ENCODE measurements at places on chromosomes 3 and 15.

GRCh38 chr3:52052831-52053306 is 3.5 kb downstream of the DUSP7 start:
- DNase-seq: peak; percentile 93

- DNase-seq: peak; percentile 66
Measured at GRCh38 chr3:141076797-141077571, 25.8 kb downstream of the SPSB4 start.

DNA sequence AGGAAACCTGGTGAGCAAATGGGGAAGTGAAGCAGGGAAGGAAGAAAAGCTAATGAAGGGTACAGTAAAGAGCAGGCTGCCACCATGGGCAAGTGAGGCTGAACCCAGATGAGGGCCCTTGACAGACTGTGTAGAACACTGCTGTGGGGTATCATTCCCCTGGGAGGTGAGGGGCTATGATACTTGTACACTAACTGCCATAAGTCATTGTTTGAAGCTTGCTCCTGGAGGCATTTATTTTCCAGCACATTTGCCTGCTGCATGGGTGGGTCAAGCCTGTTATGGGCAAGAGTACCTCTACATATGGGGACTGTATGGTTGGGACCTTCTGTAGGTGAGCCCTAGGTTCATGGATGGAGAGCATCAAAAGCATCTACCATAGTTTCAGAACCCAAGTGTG is 57.4 kb downstream of the POMGNT2 start:
- no peak for DNase-seq

- DNase-seq: no peak
Measured at GRCh38 chr3:31307131-31307785, 225.5 kb upstream of the STT3B start.

- DNase-seq: no peak
Measured at GRCh38 chr3:194986208-194987043, 284.5 kb downstream of the XXYLT1 start.

- DNase-seq: peak; percentile 29
Measured at GRCh38 chr3:152430223-152431002, 161.7 kb downstream of the MBNL1 start.

- DNase-seq: no peak
Measured at GRCh38 chr3:50491023-50491422, 12.4 kb downstream of the CACNA2D2 start.

GRCh38 chr3:51434746-51435327 is 43.8 kb downstream of the RBM15B start:
- peak; percentile 59 for DNase-seq

- DNase-seq: no peak
Measured at GRCh38 chr3:113747283-113748046, 630 bp downstream of the ATP6V1A start.

GRCh38 chr15:89401631-89402517 is 67.2 kb upstream of the POLG start:
- DNase-seq: no peak

DNA sequence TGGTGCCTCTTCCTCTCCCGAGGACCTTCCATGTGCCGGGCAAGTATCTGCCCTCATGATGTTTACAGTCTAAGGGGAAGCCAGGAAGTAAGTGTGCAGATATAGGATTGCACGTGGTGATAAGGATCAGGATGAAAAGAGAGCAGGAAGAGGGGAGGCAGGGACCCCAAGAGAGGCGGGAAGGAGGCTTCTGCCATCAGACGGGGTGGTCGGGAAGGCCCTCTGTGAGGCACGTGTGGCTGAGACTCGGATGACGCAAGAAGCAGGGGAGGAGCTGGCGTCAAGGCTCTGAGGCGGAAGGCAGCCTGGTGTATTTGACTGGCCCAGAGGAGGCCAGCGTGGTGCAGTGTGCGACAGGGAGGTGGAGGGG is 762 bp upstream of the IQSEC1 start:
- no peak for DNase-seq

- DNase-seq: no peak
Measured at GRCh38 chr15:52289629-52290081, 5.9 kb downstream of the MYO5C start.

DNA sequence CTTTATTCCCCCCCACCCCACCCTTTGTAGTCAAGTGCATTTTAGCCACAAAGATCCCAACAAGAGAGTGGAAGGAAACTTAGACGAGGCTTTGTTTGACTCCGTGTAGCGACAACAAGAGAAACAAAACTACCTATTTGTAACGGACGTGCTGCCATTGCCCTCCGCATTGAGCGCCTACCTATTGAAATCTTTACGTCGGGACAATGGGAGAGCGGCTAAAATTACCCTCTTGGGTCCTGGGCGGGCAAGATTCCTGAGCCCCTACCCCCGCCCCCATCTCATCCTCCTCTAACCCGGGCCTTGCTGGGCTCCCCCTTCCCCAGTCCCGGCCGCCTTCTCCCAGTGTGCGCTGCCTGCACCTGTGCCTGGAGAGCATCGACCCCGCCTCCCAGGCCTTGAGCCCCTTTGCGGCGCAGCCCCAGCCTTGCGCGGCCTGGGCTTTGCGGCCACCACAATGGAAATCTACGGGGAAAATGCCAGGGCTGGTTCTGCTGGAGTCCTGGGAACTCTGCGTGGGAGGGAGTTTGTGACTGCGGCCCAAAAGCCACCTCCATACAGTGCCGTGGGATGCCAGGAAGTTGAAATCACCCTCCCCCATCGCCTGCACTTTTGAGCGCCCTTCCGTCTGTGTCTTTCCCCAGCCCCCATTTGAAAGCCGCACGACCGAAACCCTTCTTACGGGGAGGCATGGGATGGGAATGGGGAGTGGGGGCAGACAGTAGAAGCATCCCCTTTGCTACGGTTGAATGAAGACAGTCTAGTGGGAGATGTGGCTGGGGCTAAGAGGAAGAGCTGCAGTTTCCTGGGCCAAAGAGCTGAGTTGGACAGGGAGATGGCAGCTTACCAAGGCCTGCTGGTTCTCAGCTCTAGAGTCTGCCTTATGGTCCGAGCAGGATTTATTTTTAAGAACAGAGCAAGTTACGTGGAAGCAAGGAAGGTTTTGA is 1.1 kb upstream of the SOX2 start:
- no peak for DNase-seq

- no peak for DNase-seq
Measured at GRCh38 chr15:64997745-64998375, 8.1 kb upstream of the SPG21 start.

GRCh38 chr15:101162701-101163483 is 89.0 kb downstream of the CHSY1 start:
- no peak for DNase-seq

- no peak for DNase-seq
Measured at GRCh38 chr3:38345879-38346586, 552 bp upstream of the XYLB start.

GRCh38 chr15:41394924-41395323 is 7.4 kb downstream of the NDUFAF1 start:
- no peak for DNase-seq

DNA sequence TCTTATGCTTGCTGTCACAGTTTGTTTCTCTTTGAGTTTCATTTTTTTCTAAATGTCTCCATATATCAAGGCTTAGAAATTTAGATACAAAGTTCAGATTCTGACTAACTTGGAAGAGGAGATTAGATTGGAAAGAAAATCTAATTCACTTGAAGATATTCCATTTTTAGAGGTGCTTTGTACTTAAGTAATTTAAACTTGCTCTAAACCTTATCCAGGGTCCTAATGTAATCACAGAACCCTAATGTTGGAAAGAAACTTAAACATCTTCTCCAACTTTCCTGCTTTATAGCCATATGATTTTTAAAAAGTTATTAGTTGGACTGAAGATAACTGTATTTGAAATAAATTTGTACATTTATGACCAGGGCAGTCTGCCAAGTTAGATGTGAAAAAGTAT is 81.1 kb upstream of the ARHGEF3 start:
- no peak for DNase-seq

DNA sequence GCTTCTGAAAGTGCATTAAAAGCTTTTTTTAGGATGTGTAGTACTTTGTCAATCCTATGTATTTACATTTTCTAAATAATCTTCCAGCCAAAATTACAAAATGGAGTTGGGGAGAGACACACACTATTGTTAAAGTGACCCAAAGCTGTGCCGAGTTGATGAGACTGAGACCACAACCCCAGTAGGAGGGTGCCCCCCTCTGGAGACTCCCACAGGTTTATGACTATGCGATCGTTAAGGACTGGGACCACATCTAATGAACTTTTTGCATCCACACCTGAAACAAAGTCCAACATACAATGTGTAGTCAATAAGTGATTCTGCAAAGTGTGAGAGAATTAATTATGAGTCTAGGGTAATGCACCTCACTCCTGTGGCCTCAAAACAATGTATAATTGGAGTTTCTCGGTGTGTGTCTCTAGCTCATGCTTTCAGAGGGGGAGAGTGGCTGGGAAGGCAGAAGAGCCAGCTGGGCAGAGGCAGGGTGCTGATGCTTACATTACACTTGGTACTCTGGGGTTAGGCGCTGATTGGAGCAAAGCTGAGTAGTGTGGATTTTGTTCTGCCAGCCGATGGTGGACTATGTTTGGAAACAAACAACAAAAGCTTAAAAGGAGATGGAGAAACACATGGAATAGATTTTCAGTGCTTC is 102.8 kb downstream of the KCNH8 start:
- peak; percentile 13 for DNase-seq

GRCh38 chr3:191254098-191254873 is 55.2 kb downstream of the OSTN start:
- DNase-seq: no peak

DNA sequence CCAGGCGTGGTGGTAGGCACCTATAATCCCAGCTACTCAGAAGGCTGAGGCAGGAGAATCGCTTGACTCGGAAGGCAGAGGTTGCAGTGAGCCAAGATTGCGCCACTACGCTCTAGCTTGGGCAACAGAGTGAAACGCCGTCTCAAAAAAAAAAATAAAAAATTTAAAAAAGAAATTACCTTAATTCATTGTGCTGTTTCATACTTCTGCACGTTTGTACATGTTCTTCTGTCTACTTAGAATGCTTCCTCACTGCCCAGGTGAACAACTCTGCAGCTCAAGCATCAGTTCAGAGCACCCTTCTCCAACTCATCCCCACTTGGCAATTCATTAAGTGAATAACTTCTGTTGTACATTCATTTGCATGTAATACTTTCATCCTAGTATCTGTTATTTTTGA is 14.0 kb downstream of the CAPN7 start:
- no peak for DNase-seq

GRCh38 chr3:172550347-172550943 is 27.2 kb upstream of the TNFSF10 start:
- DNase-seq: no peak

DNA sequence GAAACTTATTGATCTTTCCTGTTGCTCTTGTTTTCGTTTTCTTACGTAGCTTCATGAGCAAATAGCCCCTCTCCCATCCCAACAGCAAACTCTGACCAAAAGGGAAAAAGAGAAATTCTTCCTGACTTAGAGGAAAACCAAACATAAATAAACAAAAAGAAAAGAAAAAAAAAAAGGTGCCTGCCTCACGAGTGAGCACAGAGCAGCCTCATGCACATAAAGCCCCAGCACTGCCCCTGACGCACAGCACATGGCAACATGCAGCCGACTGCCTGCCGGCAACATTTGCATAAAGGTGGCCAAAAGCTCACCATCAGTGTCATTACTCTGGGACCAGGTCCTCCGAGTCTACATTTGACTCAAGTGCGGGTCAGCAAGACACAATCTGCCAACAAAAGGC is 6.4 kb downstream of the POC1A start:
- no peak for DNase-seq

DNA sequence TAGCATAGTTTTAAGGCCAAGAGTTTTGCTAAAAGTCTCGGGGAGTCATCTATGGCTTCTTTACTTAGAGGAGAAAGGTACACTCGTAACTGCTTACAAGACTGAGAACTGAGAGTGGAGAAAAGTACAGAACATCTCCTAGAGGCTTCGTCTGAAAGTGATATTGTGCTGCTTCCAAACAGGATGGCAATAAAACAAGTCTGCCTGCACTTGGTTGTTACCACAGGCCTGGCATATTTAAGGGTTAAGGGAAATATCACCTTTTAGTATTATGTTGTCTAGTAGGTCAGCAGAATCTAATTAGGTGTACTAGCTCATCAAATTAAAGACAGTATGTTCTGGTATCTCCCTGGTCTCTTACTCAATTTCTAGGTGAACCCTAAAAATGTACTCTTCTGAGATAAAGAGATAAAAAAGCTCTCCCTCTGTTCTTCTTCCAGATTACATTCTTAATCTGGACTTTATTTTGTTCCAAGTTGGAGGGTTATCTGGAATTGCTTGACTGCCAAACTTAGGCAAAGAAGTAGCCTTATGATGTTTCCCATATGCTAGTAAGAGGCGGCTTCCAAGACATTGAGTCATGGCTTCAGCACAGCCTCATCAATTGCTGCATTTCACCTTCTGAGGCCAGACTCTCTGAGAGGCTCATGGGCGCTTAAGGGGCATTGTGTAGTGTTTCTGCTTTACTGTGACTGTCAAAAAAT is 181.3 kb downstream of the LSAMP start:
- no peak for DNase-seq

GRCh38 chr15:68578175-68578979 is 416 bp upstream of the CORO2B start:
- peak; percentile 88 for DNase-seq

DNA sequence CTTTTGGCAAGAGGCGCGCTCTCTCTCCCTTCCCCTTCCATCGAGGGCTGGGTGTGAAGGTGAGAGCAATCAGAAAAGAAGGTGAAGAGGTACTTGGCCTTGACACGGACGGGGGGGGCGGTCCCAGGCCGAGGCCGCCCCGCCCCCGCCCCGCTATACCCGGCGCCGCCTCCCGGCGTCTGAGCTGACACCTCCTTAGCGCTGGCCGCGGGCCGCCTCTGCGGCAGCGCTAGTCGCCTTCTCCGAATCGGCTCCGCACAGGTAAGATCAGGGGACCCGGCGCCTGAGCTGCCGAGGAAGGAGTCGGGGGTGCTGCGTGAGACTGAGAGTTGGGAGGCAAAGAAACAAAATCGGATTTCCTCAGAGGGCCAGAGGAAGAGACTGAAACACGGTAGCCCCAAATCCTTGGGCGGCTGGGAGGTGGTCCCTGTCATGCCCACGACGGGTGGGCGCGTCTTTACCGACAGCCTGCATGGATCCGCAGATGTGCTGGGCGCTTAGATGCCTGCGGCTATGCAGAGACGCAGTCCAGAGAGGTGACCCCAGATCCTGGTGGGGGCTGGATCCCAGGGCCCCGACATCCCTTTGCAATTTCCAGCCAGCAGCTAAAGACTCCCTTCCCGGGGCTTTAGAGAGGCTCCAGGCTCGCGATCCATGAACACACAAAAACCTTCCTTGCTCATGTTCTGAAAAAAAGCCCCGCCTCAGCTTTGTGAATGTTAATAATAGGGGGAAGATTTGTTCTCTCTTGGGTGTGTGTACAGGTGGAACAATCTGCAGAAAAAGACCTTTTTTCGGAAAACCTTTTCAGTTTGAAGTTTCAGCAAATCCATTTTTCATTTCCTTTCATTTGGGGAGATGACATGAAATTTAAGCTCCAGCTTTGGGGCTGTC is at the start of gene ENTPD3:
ENTPD3 (plus strand) TSS at position 184 of the 894 bp plus-strand sequence. CDS start 874 bp downstream, outside the sequence.
- DNase-seq: peak; percentile 52

DNA sequence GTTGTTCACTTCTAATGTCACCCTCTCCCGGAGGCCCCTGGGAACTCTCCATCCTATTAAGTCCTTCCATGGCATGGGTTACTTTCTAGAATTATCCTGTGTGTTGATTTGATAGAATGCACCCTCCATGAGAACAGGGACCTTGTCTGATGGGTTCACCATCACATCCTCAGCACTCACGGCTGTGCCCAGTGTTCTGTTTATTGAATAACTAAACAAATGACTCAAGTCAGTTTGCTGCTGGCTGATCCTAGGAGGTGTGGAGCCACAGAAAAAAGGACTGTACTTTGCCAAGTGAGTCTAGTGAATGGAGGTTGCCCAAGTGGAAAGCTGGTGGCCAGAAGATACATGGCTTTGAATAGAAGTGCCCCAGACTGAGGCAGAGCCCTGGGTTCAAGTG is 48.5 kb upstream of the RAB6B start:
- no peak for DNase-seq

- no peak for DNase-seq
Measured at GRCh38 chr3:127072221-127072771, 89.4 kb downstream of the PLXNA1 start.
